ENCODE measurements at places on chromosomes 7 and 10.

DNA sequence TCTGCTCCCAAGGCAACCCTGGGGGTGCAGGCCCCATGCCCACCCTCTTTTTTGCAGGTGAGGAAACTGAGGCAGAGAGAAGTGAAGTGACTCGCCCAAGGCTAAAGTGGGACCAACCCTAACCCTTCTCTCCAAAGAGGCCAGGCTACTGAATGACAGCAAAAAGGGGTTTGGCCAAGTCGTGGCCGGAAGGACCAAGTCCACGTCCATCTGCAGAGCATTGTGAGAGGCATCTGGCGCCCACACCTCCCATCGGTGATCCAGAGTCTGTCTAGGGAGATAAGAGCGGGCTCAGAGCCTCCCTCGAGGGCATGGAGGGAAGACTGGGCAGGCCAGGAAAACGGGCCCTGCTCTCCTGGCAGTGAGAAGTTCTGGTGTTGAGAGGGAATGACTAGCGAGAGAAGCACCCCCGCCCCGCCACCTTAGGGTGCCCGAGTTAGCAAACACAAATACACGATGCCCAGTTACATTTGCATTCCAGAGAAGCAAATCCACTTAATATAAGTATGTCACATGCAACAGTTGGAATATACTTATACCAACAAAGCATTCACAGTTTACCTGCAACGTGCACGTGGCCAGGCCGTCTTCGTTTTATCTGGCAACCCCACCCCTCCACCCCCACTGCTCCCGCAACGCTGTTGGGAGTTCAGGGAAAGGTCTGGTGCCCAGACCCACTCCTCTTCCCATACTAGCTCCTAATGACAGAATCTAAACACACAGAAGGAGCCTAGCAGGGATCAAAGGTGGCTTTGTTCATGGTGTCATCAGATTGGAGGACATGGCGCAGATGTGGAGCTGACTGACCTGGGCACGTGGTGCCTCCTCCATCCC is 124.9 kb downstream of the OAT start:
- no peak for DNase-seq

- no peak for DNase-seq
These were observed 3.1 kb downstream of the CCDC126 start for GRCh38 chr7:23600236-23600635.

GRCh38 chr7:104820836-104821535 is 193.0 kb upstream of the KMT2E start:
- DNase-seq, result no peak

- DNase-seq, result no peak
These were observed 213.7 kb downstream of the ELMO1 start for GRCh38 chr7:37234928-37235327.

DNA sequence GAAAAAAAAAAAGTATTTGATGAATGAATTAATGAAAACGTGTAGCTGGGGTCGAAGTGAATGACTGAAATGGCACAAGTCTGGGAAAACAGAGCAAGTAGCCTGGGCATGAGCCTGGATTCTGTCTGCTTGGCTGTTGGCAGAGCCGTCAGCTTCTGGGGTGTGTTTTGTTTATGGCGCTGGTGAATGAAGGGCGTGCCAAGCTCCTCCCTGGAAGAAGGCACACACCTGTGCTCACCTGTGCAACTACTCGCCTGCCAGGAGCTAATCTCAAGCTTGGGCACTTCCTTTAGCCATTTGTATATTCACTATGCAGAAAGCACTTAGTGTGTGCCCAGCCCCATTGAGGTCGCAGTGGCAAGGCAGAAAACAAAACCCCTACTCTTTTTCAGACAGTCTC is 74.1 kb downstream of the GTF2IRD1 start:
- DNase-seq, result no peak

Data from stimulated activated CD8-positive, alpha-beta memory T cell treated with anti-CD3 and anti-CD28 coated beads, Interleukin-12 subunit alpha, Interleukin-12 subunit beta, amount 100 ng/mL, for 1 hour (primary cell).